Erythroblast (primary cell): ENCODE measurements at places on chromosomes 1 and 21.

- DNase-seq, result no peak
Measured at GRCh38 chr1:2259668-2260402, 31.7 kb downstream of the SKI start.

GRCh38 chr1:197998110-197998509, 80.9 kb downstream of the LHX9 start:
- no peak for DNase-seq

DNA sequence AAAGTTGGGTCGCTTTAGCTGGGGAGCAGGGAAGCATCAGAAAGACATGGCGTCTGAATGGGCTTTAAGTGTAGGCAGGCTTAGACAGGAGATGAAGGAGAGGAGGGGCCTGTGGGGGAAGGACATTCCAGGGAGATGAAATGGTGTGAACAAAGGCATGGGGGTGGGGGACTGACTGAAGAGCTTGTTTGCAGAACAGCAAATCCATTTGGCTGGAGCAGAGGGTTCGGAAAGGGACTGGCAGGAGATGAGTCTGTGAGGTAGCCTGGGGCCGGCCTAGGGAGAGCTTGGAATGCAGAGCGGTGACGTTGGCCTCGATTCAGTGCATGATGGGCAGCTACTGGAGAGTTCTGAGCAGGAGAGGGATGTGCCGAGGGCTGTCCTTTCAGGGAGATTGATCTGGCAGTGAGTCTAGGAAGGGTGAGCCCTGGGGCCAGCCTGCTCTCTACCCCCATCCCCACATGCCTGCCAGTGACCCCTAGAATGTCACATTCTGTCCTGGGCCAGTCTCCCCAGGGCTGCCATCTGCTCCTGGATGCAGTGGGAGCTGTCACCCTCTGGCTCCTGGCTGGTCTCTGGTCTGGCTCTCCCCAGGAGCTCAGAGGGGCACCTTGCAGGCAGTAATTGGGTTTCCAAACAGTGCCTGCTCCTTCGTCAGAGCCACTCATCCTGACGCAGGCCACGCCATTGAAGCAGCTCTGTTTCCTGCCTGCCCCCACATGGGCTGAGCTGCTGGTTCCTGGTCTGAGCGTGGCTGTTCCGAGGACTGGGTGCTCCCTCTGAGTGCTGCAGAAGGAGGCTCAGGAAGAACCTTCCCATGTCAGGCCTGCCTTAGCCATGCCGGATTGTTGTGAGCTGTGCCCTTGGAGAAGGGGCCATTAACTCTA, 22.3 kb upstream of the TMEM222 start:
- no peak for DNase-seq

DNA sequence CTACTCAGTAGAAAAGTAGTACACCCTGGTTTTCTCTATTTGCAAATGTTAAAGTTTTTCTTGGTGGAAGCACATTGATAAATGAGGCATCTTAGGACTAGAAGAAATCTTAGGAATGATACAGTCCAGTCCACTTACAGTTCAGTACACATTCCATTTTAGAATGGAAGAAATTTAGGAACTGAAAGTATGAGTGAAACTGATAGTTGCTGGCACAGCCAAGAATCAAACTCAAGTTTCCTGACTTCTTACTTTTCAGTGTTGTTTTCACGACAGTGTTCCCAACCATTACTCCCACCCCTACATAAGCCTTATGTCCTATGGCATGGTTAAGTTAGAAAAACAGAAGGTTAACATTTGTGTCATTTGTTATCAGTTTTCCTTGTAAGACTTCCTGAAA, 258.5 kb downstream of the BACH1 start:
- no peak for DNase-seq

- DNase-seq, result no peak
Measured at GRCh38 chr1:89502895-89503294, 21.7 kb upstream of the LRRC8B start.

DNA sequence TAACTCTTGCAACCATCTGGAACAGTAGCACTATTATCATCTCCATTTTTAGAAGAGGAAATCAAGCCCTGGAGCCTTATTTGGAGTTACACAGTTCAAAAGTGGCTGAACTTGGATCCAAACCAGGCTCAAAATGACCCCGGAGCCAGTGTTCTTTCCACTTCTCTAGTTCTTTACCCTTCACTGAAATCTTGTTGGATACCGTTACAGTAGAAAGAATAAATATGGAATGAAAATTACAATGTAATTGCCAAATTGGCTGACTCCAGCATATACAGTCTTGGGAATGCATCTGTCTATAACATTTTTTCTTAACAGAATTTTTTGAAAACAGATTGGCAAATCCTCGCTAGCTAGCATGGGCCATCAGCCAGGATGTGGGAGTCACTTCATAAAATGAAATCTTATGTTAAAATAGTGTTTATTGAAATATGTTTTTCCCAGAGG, 261.4 kb downstream of the CTH start:
- DNase-seq, result no peak

DNA sequence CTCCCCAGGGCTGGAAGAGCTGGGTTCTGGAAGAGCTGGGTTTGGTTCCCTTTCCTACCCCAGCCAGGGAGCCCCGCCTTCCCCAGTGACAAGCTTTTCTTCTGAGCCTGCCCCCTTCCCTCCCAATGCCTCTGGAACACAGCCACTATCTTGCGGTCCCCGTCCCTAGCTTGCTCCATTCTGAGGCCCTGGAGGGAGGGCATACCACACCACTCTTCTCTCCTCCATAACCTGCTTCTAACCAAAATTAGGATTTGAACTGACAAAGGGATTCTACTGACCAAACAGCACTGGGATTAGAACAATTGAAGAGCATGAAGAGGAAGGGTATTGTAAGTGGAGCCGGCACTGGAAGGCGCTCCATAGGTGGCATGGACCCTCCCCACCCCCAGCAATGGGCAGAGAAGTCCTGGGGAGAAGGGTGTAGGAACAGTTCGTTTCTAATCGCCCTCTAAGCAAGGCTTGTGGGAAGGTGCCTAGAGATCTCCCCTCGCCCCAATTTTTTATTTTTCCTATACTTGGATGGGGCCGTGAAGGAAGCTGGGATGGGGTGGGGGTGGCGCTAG, 690 bp downstream of the C1orf216 start:
- peak; percentile 67 for DNase-seq

DNA sequence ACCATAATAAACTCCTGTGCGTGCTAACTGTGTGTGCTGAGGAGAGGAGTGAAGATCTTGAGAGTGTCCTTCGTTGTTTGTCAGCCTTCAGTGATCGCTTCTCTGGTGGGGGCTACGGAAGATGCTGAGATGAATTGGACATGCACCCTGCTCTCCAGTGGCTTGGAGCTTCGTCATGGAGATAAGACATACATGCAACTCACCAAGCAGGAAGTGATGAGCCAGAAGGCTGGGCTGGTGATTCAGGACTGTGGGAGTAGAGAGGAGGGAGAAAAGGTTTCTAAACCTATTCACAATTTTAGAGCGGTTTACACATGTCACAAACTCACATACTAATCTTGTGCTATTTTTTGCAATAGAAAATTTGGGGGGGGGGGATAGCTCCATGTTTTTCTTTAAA, 128.9 kb upstream of the ADAR start:
- no peak for DNase-seq

DNA sequence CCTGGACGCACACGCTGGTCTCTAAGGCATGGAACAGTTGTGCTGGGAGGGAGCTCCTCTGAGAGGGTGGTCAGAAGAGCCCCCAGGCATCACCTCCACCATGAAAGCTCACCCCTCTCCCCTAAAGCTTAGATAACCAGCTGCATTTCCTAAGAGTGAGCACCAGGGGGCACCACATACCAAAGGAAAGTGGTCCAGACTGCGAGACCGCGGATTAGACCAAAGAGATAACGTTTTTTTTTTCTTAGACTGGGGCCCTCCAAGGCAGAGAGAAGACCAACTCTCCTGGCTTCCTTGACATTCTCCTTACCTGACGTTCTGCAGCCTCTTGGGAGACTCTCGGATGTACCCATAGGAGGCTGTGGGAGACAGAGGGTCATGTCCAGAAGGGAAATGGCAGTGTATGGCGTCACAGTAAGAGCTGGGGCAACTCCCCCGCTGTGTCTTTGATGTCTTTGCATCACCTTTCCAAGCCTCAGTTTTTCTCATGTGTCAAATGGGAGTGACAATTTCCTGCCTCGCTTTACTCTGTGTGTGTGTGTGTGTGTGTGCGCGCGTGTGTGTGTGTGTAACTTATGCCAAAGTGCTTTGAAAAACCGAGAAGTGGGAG, 12.3 kb upstream of the IFNLR1 start:
- DNase-seq, result peak; percentile 69

GRCh38 chr1:39973503-39974135, 18.7 kb downstream of the MFSD2A start:
- DNase-seq, result peak; percentile 80

DNA sequence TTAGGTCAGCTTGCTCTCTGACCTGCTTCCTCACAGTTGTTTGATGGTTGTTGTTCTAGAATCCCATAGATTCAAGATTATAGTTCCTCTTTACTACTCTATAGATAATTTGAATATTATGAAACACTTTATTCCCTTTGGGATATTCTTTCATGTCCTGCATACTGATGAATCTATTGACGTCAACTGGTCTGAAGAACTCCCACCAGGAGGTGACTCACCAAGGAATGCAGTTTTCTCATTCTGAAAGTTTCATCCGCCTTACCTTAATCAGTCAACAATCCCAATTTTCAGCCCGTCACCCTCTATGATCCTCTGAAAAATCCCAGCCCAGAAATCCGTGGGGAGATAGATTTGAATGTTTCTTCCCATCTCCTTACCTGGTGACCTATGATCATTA, 834.1 kb upstream of the PRMT6 start:
- no peak for DNase-seq

- DNase-seq, result no peak
Measured at GRCh38 chr21:40967771-40968170, 120.8 kb upstream of the DSCAM start.

- no peak for DNase-seq
Measured at GRCh38 chr1:56561227-56562019, 17.9 kb downstream of the PLPP3 start.

GRCh38 chr1:211352985-211353515, 26.4 kb downstream of the TRAF5 start:
- peak; percentile 69 for DNase-seq

- DNase-seq, result no peak
Measured at GRCh38 chr1:201705389-201705788, 123.6 kb upstream of the IPO9 start.

- no peak for DNase-seq
Measured at GRCh38 chr1:47779613-47780012, 217.6 kb downstream of the TRABD2B start.

- DNase-seq, result no peak
Measured at GRCh38 chr1:26003262-26003661, 5.4 kb upstream of the PAFAH2 start.

DNA sequence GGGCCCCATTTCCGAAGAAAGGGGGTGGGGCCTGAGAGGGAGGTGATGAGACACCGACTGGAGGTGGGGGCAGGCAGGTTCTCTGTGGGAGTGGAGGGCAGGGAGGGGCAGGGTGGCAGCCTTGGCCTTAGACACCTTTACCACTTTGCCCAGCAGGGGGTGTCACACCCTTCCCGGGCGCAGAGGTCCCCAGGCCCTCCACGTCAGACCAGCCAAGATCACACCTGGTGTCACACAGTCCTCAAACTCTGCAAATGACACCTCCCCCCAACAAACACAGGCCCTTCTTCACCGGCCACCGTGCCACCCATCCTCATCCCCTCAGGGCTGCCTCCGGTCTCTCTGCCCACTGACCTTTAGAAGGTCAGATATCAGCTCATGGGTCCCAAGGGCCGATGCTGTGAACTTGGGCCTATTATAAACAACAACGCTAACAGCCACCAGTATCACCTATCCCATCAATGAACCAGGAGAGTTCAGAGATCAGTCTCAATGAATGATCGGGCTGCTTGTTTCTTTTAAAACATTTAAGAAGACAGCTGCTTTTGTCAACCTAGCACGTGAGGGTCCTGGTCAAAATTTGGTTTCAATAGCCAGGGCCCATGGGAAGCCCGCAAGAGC, 103.9 kb downstream of the CASZ1 start:
- peak; percentile 59 for DNase-seq

- DNase-seq, result no peak
Measured at GRCh38 chr1:169692756-169693460, 18.5 kb downstream of the SELL start.

DNA sequence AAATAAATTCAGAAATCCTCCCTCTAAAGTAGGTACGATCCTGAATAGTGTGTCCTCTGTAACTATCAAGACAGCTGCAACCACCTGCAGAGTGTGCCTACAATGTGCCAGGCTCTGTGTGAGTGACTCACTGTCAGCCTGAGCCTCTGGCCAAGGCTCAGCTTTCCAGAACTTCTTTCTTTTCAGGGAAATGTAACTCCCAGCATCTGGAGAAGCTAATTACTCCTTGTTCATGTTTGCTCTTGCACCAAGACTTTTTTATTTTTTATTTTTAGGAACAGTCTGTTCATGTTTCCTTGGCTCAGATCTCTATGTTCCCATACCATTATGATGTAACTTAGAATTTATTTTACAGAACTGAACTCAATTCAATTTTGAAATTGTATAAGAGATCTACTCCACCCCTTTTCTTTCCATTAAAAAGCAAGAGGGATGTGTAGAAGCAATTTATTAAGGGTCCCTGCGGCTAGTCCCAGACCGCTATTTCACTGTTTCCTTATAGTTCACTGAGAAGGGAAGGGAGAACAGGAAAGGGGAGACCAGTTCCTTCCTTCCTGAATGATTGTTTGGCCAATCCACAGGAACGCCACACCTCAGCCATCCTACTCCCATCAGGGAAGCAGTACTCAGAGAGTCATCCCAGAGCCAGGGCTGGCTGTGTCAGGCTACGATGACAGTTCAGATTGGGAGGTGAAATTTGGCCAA, 112.4 kb upstream of the ZNF648 start:
- DNase-seq, result no peak

DNA sequence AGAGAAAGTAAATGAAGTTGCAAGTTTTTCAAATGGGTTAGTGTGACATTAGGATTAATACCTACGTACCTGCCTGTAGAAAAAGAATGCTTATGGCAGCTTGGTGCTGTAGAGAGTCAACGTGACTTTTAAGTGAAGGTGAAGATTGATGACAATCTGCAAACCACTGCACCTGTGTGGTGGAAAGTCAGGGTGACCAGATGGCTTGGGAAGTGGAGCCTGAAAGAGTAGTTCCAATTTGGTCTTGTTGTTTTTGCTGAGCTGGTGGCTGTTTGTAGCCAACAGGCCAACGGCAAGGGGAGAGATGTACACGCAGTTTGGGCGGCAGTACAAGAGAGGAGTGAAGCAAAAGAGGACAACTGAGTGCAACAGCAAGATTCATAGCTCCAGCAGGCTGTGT, 78.1 kb upstream of the JAK1 start:
- DNase-seq, result no peak

DNA sequence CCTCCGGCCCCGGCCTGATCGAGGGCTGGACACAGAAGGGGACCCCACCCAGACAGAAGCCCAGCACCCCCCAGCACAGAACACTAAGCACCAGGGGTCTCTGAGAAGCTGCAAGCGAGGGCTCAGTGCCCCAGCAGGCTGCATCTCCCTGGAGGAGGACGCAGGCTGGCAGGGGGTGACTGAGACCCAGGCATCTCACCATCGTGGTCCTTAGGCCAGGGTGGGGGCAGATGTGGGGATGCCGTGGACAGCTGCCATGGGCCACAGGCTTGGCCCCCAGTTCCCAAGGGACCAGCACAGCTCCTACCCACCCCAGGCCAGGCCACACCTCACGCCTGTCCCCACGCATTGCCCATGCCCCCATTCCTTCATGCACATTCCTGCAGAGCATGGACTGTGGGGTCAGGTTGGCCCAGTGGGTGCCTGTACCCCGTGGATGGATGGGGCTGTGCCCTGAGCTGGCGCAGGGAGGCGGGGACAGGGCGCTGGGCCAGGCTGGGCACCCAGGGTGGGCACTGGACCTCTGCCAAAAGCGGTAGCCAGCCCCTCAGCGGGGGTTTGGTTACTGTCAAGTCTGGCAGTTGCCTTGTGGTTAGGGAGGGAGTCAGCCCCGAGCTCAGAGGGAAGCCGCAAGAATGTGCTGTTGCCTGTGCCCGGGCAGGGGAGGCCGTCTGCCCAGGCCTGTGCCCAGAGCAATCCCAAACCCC, 61.5 kb downstream of the ARHGEF16 start:
- DNase-seq, result no peak
